ENCODE measurements at places on chromosomes 3 and 15.
A peak's percentile ranks its signal among the peaks of the same experiment; 100 is the strongest.

DNA sequence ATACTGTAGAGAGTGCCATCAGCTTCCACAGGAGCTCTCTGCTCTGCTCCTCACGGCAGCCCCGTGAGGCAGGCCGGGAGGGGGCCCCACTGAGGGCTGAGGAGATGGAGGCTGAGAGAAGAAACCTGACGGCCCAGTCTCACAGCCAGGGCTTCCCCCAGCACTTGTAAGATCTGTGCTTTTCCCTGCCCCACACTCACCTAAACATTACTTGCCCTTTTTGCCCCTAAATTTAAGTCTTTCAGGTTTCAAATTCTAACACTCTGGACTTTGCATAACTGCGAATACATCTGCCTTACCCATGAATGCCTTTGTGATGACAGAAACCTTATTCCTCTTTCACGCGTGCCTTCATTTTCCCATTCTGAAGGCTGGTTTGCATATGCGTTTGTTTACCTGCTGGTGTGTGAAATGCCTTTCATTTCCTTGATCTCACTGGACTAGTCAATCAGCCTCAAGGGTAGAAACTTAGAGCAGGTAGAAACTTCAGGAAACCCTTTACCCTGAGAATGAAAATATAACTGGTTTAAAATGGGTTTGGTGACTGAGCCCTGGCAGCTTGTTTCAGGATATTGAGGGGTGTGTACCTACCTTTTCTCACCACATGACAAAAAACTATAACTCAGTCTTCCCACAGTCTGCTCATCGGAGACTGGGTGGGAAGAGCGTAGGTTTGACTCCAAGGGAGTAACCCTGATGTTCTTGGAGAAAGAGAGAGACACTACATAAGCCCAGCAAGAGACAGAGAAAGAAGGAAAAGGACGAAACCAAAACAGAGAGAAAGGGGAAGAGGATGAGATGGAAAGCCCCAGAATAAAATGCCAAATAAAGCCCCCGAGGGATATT, 20.1 kb downstream of the SLC12A8 start:
- DNase-seq, result no peak

GRCh38 chr3:114518206-114518808, 224.5 kb downstream of the TIGIT start:
- DNase-seq, result no peak

DNA sequence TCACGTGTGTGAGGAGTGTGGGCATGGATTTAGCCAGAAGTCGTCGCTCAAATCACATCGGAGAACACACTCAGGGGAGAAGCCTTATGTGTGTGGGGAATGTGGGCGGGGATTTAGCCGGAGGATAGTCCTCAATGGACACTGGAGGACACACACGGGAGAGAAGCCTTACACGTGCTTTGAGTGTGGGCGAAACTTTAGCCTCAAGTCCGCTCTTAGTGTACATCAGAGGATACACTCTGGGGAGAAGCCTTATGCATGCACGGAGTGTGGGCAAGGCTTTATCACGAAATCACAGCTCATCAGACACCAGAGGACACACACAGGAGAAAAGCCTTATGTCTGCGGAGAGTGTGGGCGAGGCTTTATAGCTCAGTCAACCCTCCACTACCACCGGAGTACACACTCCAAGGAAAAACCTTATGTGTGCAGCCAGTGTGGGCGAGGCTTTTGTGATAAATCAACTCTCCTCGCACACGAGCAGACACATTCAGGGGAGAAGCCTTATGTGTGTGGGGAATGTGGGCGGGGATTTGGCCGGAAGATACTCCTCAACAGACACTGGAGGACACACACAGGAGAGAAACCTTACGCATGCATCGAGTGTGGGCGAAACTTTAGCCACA, 28.1 kb downstream of the ZNF589 start:
- no peak for DNase-seq

GRCh38 chr3:150161011-150161410, 190.3 kb upstream of the PFN2 start:
- DNase-seq, result peak; percentile 43

- peak; percentile 63 for DNase-seq
Observed at GRCh38 chr3:123765475-123766128, 118.5 kb downstream of the MYLK start.

GRCh38 chr3:99419116-99419515, 219.3 kb upstream of the COL8A1 start:
- peak; percentile 90 for DNase-seq

DNA sequence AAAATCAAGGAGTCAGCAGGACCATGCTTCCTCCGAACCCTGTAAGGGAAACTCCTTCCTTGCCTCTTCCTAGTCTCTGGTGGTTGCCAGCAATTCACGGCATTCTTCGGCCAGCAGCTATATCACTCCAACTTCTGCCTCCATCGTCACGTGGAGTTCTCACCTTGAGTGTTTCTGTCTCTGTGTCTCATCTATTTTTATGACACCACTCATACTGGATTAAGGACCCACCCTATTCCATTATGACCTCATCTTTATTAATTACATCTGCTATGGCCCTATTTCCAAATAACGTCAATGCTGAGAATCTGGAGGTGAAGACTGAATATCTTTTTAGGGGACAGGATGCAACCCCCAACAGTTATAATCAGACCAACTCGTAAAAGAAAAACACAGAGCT, 21.8 kb upstream of the HES1 start:
- no peak for DNase-seq

DNA sequence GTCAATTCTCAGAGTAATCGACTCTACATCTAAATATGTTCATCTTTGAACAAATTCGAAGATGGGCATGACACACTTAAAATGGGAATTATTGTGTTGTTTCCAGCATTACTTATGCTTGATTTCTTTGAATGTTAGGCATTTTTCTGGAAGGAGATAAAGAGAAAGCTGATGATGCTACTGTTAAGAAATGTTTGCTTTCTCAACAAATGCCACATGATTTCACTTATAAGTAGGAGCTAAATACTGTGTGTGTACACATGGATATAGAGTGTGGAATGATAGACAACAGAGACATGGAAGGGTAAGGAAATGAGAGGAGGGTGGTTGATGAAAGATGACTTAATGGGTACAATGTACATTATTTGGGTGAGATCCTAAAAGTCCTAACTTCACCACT, 400.9 kb downstream of the TBL1XR1 start:
- DNase-seq, result peak; percentile 27

Measured in fibroblast of skin of right quadriceps (primary cell).